ENCODE measurements at places on chromosomes 12 and 14. TPM values are rescaled to one million over a fixed set of nuclear protein-coding genes. Genes with fewer than 3 reads are reported as not detected.

FMNL3 gene
- total RNA-seq: 20.8 TPM

GNB3 gene
- total RNA-seq: 3.4 TPM

KRT4 gene
- total RNA-seq: not detected

GARIN6 gene
- total RNA-seq: not detected

TEX22 gene
- 1.5 TPM for total RNA-seq

AQP6 gene
- total RNA-seq: not detected

KRT75 gene
- total RNA-seq: not detected

C14orf132 gene
- 25.5 TPM for total RNA-seq

STAC3 gene
- total RNA-seq: 3.8 TPM

PRH2 gene
- total RNA-seq: not detected

PTPN6 gene
- not detected for total RNA-seq

TAS2R7 gene
- total RNA-seq: not detected

TMEM229B gene
- 0.81 TPM for total RNA-seq

CLEC6A gene
- not detected for total RNA-seq

CPNE8 gene
- total RNA-seq: 36.8 TPM

KRT71 gene
- total RNA-seq: not detected

LYZ gene
- total RNA-seq: not detected

CLEC7A gene
- not detected for total RNA-seq

SPIC gene
- total RNA-seq: not detected

LGR5 gene
- total RNA-seq: 7.8 TPM

TAMALIN gene
- 7.3 TPM for total RNA-seq

P2RX7 gene
- total RNA-seq: 0.18 TPM

TMPO gene
- total RNA-seq: 130 TPM

ORAI1 gene
- total RNA-seq: 13.4 TPM

PLA2G1B gene
- total RNA-seq: not detected

OR6C74 gene
- total RNA-seq: not detected

SDS gene
- not detected for total RNA-seq

SLC41A2 gene
- total RNA-seq: 32.3 TPM

AHNAK2 gene
- 78.4 TPM for total RNA-seq

METTL3 gene
- total RNA-seq: 27.7 TPM

CARMIL3 gene
- total RNA-seq: not detected

RERGL gene
- not detected for total RNA-seq

LRFN5 gene
- total RNA-seq: 12.1 TPM

NFYB gene
- 20.2 TPM for total RNA-seq

FAM90A1 gene
- total RNA-seq: not detected

IAPP gene
- total RNA-seq: not detected

KRT1 gene
- not detected for total RNA-seq

ZFHX2 gene
- 0.41 TPM for total RNA-seq

TAC3 gene
- total RNA-seq: not detected

SOAT2 gene
- total RNA-seq: not detected

INHBC gene
- total RNA-seq: not detected

ACSS3 gene
- 24.5 TPM for total RNA-seq

BEGAIN gene
- 0.18 TPM for total RNA-seq

NTS gene
- 0.09 TPM for total RNA-seq

SLC22A17 gene
- total RNA-seq: 9.6 TPM

DNAJC22 gene
- 1.6 TPM for total RNA-seq

PROX2 gene
- total RNA-seq: not detected

NEUROD4 gene
- not detected for total RNA-seq

IFNG-AS1 gene
- total RNA-seq: 0.09 TPM

APAF1 gene
- total RNA-seq: 24.1 TPM

DTX1 gene
- not detected for total RNA-seq
